Activated effector memory CD4-positive, alpha-beta T cell treated with Interleukin-2 at 50 U/mL for 16 hours (primary cell): ENCODE measurements at places on chromosomes 5 and 9.

- DNase-seq = no peak
Observed at GRCh38 chr5:136810261-136810801, 445.0 kb upstream of the TRPC7 start.

DNA sequence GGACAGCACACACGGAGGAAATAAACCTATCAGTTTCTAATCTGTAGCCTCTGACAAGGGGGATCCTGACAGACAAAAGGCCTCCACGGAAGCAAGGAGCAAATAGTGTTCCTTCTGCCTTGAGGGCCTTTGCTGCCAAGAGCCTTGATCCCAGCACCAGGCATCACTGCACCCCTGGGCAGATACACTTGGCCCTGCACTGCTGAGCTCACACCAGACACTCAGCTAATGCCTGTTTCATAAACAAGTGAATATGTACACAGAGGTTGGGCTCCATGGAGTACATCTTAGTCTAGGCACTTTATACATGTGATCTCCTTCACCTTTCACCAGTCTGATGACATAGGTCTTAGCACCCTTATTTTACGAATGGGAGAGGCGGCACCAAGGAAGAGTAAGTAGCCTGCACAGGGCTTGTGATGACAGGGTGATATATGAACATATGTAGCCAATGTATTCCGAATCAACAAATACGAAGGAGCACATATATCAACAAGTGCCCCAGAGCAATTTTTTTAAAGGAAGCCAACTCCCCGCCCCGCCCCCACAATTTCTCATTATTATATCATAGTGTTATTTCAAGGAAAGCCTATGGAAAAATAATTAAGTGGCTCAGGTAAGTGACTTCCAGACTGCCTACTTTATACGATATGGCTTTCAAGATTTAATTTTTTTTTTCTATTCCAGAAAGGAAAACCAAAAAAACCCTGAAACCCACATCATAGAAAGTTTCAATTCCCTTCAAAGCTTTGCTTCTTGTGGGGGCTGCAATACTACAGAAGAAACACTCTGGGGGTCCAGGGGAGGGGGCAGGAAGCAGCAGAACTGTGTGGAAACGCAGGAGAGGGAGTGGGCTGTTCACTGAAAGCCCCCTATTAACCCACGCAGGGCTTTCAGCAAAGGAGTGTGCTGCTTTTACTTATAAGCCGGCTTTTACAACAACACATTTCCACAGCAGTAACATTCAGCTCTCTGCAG lies 32.0 kb downstream of the CDC14B start:
- DNase-seq = no peak

- DNase-seq = no peak
Observed at GRCh38 chr5:5751987-5752386, 329.5 kb downstream of the ICE1 start.

DNA sequence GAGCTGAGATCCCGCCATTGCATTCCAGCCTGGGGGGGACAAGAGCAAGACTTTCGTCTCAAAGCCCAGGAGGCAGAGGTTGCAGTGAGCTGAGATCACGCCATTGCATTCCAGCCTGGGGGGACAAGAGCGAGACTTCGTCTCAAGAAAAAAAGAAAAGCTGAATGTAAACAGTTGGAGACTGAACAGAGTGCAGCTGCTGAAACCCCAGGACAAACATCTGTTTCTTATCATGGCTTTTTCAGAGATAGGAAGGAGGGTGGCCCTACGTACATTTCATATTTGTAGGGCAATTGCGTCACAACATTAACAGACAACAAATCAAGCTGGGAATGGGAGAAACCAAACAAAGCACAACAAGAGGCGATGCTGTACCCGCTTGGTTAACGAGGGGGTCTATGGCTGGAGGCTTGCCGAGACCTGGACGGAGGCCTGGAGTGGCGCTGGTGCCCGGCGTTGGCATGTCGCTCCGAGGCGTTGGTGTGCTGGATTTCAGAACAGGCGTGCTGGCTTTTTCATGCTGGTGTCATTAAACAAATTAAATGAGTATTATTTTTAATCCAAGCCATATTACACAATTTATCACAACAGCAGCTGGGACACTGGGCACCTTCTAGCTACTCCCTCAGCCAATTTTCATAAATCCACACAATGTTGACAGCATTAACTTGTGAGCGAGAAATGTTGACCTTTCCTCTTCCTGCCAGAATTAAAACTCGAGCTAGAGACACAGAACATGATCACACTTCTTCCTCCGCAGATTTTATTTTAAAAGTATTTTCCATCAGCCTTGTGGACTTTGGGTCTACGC lies 76.1 kb downstream of the TLE1 start:
- DNase-seq = no peak

GRCh38 chr5:10580531-10581423 lies 16.9 kb downstream of the ANKRD33B start:
- DNase-seq = no peak

DNA sequence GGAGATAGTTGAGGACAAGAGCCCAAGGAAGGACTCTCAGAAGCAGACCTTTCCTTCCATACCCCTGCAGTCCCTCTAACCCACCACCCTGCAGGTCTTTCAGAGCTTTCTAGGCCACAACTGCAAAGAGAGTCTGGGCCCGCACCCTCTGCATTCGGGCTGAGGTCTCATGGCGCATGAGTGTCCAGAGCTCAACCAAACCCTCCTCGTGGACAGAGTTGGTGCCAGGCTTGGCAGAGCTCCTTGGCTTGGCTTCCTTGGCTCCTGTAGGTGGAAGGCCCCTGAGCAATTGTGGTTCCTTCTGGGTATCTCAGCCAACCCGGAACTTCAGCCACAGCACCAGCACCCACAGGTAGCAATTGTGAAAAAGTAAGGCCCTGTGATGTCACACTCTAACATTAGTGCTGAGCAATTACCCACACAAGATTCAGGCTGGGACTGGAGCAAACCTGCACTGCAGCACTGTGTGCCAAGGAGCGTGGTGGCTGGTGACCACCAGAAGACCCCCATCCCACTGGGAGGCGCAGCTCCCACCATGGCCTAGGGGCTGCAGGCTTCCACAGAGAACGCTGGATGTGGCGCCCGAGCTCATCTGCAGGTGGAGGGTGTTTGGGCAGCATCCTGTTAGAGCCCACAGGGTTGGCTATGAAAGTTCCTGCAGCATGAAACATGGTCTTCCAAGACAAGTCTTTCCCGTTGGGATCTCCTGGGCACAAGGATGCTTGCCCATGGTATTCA lies 38.8 kb downstream of the FOXI1 start:
- DNase-seq = no peak

GRCh38 chr5:109584986-109585599 lies 104.6 kb upstream of the MAN2A1 start:
- no peak for DNase-seq

- no peak for DNase-seq
Observed at GRCh38 chr9:105295986-105296385, 51.5 kb downstream of the SLC44A1 start.

DNA sequence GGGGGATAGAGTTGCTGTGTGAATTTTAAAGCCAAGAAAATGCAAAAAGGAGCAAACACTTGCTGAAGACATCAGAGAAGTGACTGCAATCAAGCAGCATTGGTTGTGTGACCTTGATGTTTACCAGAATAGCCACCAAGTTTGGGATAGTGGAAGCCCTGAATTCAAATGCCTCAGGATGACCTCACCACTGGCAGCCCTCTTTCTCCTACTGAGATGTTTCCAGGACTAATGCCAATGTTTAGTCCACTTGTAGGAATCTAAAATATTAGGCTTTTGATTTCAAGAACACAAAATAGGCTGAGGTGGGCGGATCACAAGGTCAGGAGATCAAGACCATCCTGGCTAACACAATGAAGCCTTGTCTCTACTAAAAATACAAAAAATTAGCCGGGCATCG lies 112.2 kb upstream of the NUDT12 start:
- DNase-seq = no peak

DNA sequence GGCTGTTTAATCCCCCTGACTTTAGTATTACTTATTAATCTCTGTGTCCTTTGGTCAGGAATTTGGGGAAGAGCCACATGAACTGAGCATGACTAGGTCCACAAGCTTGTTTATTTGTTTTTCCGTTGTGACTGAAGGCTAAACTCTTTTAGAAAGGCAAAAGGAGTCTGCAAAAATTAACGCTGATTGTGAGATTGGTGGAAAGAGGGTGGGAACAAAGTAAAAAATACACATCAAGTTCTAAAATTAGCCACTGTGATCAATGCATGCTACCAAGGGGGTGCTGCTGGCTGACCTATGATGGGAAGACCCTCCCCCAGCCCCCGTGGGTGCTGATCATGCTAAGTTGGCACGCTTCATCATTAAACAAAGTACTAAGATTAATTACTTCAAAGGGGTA lies 356.8 kb downstream of the ADGRV1 start:
- no peak for DNase-seq

GRCh38 chr9:76037587-76038225 lies 147.2 kb downstream of the PCSK5 start:
- no peak for DNase-seq

DNA sequence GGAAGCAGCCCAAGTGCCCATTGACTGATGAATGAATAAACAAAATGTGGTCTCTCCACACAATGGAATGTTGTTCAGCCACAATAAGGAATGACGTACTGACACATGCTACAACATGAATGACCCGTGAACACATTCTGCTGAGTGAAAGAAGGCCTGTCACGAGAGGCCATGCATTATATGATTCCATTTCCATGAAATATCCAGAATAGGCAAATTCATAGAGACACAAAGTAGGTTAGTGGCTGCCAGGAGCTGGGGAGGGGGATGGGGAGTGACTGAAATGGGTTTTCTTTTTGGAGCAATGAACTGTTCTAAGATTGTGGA lies 41.4 kb downstream of the BICD2 start:
- DNase-seq = no peak

GRCh38 chr5:98163796-98164493 lies 609.5 kb upstream of the RGMB start:
- DNase-seq = no peak

DNA sequence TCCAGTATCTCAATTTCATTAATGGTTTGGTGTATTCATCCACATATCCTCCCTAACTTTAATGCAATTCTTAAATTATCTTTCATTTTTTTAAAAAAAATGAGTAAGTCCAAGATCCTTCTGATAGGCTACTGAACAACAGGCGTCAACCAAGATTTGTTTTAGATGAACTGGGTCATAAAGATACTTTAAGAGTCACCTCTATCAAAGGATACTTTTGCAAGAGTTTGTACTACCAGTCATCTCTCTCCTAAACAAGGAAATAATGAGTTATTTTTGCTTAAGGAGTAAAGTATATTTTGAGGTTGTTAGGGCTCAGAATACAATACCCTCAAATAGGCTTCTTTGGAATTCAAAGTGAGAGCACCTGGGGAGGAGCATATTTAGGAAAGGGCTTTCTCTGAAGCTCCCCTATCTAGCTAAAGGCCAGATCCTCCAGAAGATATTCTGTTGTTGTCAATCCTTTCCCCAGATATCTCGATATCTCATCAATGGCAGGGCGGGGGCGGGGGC lies 25.8 kb downstream of the HAVCR1 start:
- no peak for DNase-seq

- no peak for DNase-seq
Observed at GRCh38 chr5:160268121-160268520, 38.8 kb downstream of the FABP6 start.

DNA sequence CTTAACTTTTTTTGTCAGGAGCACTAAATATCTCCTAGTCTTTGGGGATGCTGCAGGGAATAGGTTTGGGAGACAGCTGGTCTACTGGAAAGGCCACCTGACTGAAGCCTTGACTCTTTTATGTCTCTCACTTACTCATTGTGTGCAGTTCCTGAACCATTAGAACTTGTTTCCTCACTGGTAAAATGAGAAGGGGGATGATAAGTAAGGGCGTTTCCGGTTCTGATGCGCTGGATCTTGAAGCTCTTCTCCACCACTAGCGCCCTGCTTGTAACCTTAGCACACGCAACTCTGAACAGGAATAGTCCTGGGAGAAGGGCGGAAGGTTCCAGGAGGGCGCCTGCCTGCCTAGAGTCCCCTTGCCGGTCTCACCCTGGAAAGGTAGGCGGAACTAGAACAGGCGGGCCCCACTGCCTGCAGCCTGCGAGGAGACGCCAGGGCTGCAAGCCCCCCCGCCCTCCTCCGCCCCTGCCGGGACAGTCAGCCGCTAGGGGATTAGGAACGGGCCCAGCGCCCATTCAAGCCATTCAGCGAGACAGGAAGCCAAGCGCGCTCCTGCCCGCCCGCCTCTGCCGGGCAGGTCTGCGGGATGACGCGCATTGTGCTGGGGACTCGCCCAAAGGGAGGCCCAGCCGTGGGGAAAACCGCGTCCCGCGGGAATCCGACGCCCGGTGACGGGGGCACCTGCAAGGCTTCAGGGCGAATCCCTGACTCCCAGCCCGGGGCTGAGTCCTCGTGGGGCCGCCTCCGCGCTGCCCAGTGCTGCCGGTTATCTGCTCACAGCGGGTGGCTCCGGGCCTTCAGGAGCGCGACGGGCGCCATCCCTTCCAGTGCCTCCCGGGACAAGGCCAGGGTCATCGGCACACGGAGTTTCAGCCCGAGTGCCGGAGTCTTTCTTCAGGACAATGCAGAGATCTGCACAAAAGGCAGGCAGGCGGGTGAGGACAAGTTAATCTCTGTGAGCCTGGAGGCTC lies 44.0 kb upstream of the XPA start:
- DNase-seq = no peak

DNA sequence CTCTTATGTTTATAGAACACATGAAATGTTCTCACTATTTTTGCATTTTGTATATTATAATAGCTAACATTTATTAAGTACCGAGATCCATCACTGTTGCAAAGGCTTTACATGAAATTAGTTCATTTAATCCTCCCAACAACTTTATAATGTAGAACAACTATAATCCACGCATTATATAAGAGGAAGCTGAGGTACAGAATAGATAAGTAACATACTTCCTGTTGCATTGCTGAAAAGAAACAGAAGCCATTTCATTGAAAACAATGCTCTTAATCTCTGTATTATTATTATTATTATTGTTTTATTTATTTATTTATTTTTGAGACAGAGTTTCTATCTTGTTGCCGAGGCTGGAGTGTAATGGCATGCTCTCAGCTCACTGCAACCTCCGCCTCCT lies 7.9 kb upstream of the INSYN2B start:
- DNase-seq = no peak

DNA sequence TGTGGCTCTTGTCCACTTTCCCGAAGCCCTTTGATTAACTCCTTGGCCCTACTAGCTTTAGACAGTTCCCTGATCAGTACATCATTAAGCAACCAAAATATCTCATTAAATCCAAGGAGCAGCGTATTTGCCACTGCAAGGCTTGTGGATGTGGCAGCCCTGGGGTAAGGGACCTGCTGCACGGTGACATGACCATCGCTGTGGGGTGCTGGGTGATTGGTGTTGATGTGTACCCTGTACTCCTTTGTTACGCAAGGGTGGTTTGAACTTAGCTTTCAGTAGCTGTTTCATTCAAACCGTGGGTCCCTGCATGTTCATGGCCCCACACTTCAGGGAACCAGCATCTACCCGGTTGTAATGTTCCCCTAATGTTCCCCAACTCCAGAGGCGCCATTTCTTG lies 41.0 kb downstream of the OTULIN start:
- DNase-seq = no peak

- DNase-seq = no peak
Observed at GRCh38 chr5:33840927-33841547, 50.8 kb downstream of the ADAMTS12 start.

DNA sequence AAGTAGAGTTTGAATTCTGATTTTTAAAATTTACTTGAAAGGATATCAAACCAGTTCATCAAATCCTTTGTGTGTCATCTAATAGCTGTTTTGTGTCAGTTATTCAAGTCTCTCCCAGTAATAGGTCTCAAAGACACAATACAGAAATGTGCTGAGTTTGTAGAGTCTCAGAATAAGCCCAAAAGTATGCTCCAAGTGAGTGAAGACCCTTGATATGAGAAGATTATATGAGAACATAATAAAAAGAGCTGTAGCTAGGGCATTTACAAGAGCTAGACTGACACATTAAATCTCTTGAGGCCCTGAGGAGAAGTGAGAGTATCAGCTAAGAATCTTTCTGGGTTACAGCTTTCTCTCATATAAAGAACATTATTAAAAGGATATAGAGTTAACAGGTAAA lies 721.0 kb upstream of the ARRDC3 start:
- no peak for DNase-seq
